Brain microvascular endothelial cell (primary cell): ENCODE measurements at places on chromosomes 1 and 21.
A peak's percentile ranks its signal among the peaks of the same experiment; 100 is the strongest.

- DNase-seq, result peak; percentile 66
These were observed 299.2 kb downstream of the SRGAP2C start for GRCh38 chr1:121483961-121484424.

DNA sequence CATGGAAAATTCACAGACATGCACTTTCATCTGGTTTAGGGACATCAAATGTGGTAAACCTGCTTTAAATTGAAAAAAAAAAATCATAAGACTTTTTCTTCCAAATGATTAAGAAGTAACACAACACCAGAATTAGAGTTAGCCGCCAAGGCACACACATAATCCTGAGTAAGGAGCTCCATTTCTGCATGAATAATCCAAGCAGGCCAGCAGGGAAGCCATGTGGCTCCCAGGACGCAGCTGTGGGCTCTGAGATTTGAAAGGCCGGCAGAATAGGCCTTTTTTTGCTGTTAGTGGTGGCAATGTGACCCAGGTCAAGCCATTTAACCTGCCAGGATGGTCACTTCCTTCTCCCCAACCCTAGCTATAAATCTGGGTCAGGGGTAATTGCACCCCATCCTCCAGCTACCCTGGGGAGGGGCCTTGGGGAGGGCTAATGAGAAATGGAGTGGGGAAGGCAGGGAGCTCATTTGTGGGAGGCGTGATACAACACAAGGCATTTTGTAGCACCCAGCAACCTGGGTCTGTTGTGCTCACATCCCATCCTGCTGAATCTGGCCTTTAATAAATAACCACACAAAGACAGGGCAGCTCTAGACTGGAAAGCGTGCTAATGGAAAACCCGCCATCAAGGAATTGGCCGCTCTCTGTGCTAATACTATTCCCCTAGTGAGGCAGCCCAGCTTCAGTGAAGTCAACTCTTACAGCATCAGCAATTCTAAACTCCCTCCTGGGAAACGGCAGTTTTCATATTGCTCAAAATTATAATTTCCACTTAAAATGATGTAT is 178.5 kb downstream of the RHOU start:
- no peak for DNase-seq

DNA sequence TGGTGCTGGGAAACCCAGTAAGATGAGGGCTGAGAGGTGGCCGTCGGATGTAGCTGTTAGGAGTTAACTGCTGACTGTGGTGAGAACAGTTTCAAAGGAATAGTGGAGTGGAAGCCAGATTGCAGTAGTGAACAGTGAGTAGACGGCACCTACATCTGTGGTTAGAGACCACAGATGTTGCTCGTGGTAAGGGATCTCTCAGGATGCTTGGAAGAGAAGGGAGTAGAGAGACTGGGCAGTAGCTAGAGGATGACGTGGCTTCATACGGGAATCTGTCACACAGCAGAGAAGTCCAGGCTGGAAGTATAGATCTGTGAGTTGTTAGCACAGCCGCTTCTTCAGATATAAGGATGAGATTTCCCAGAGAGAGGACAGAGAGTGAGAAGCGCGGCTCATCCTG is 7.8 kb upstream of the ARTN start:
- no peak for DNase-seq

- peak; percentile 40 for DNase-seq
These were observed 7.7 kb downstream of the TLR5 start for GRCh38 chr1:223135176-223135942.

DNA sequence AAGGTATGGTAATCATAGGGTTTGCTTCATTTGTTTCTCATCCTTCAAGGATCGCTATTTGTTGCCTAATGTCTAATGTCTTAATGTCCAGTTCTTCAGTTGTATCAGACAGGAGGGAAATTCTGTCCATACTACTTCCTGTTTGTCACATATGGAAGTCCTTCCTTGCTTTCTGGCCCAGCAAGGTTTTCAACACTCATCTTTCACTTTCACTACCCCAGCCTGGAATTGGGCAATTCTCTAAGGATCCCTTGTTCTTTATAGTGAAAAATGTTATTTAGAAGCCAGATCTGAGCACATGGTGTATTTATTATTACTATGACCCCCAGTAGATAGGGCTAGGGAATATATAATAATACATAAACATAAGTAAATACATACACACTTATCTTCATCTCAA is 50.6 kb upstream of the SLC35A3 start:
- no peak for DNase-seq

GRCh38 chr1:224433701-224434672 is 610 bp downstream of the WDR26 start:
- DNase-seq, result peak; percentile 11

- no peak for DNase-seq
These were observed 35.0 kb downstream of the BATF3 start for GRCh38 chr1:212664409-212665199.
